Dermis microvascular lymphatic vessel endothelial cell (primary cell): ENCODE measurements at places on chromosomes 11 and 22. TPM values are rescaled to one million over a fixed set of nuclear protein-coding genes. Genes with fewer than 3 reads are reported as not detected.

DNA sequence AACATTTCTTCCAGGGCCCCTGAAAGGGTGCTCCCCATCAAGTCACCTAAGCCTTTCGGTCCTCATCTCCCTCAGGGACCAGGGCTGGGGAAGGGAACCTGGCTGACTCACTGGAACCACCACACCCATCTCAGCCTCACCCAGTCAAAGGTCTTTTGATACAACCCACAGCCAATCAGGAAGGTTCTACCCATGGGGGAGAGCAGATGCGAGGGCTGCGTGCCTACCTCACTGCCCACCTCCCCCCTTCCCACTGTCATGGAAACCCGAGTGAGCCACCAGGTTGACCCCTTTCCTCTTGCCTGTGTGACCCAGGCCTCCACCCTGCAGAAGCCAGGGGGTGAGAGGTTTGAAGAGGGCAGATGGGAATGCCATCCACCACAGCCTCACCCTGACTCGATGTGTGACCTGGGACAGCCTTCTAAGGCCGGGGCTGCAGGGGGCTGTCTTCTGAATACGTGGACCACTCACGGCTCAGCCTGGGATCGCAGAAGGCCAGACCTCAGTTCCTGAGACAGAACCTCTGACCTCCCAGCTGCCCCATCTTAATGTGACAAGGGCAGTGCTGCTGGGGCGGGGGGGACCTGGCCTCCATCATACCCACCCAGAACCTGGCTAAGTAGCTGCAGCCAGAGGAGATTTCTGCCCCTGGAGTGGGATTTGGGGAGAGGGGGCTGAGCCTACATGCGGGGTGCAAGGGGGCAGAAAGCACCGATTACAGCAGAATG is 2.7 kb downstream of the MDK start:
- no peak for DNase-seq

DNA sequence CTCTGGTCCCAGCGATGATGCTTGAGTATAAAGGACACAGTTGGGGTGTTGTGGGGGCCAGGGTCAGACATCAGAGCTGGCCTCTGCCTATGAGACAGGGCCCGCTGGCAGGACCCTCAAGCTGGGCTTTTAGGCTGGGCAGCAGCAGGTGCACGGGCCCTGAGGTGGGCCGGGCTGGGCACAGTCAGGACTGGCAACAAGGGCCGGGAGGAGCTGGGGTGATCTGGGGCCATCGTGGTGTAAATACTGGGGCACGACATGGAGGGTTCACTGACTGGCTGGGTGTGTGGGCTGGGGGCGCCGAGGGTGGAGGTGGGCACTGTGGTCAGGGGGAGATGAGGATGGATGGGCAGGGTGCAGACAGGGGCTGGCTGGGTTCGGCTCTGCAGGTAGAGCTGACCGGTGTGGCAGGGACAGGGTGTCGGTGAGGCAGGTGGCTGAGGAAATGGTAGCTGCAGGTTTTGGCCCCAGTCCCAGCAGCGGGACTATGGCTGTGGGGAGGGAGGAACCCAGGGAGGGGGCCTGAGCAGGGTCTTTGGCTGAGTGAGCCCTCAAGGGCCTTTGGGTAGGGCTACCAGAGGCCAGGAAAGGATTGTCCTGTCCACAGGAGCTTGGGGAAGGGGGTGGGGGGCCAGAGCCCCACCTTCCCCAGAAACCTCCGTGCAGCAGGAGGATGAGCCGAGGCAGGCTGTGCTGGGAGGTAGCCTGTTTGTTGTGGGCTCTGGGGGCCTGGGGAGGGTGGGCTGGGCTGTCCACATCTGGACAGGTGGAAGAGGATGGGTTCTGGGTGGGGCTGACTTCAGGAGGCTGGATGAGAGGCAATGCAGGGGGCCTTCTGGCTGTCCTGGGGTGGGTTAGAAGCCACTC is 81.4 kb downstream of the KCNQ1 start:
- DNase-seq, result no peak

DNA sequence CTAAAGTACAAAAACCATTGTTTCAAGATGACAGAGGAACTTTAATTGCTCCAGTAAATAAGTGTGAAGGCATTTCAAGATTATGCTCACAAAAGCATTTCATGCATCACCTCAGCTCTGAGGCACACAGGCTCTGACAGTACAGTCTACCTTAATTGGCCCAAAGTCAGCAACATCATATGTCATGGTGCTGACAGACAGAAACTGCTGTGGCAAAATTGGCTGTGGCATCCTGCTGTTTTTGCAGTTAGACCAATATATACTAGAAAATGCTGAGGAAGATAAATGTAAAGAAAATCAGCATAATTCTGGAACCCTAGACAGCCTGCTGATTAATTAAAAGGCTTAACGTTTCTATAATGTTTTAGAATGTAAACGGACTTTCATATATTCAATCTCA is 34.9 kb upstream of the PPP2R1B start:
- peak; percentile 14 for DNase-seq

DNA sequence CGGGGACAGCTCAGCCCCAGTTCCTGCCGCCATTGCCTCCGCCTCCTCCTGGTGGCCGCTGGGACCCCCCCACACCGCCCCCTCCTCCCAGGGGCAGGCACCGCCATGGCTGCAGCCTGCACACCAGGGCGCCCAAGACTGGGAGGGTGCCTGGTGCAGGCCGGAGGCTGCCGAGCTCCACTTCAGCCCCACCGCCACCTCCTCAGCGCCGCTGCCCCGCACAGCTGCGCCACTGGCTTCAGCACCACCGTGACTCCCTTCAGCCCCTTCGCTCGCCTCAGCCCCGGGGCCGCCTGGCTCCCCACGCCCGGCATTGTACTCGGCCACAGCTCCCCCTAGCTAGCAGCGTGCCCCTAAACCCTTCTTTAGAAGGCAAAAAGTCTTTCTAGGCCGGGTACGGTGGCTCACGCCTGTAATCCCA is 131.1 kb downstream of the CRYBB2 start:
- no peak for DNase-seq

DNA sequence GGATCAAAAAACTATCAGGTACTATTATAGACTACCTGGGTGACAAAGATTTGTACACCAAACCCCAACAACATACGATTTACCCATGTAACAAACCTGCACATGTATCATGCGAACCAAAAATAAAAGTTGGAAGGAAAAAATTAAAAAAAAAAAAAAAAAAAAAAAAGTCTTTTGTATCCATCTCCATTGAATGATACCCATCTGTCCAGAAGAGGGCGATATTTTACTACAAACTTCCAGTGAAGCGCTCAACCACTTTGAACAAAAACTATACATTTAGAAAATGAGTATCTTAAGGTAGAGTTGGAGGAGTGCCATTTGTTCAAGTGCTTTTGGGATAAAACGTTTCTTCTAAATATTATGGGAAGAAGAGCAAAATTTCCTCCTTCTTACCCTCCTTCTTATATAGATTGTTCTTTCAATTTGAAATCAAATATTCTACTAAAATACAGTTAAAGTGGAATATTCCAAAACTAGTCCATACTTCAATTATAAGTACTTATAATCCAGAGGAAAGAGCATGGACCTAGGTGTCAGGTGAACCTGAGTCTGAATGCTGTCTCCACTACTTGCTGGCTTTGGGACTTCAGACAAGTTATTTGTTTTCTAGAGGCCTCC is 23.3 kb downstream of the ARL14EP start:
- DNase-seq, result peak; percentile 65

DNA sequence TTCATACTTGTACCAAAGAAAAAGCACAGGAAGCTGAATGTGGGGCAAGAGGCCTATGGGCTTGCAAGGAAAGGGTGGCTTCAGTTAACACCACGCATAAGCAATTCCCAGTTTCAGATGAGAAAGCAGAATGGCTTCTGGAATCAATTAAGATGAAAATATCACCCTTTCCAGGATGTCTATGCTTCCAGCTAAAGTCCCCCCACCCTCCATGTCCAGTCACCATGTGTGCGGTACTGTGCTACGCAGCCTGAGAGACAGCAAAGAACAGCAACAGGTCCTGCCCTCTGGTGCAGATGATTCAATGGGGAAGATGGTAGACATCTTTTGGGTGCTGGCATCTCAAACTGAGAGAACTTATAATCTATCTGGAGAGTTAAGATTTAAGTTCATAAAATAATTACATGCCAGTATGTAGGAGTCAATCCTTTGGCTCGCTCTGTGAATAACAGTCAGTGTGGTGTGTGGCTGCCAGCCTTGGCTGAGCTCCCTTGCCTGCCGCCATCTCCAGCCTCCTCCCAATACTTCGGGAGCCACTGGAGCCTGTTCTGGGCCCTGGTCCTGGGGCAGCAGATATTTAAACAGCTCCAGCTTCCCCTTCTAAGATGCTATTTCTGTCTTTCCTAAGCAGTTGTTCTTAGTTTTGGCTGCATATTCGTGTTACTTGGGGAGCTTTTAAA is 44.5 kb downstream of the ME3 start:
- DNase-seq, result no peak

DNA sequence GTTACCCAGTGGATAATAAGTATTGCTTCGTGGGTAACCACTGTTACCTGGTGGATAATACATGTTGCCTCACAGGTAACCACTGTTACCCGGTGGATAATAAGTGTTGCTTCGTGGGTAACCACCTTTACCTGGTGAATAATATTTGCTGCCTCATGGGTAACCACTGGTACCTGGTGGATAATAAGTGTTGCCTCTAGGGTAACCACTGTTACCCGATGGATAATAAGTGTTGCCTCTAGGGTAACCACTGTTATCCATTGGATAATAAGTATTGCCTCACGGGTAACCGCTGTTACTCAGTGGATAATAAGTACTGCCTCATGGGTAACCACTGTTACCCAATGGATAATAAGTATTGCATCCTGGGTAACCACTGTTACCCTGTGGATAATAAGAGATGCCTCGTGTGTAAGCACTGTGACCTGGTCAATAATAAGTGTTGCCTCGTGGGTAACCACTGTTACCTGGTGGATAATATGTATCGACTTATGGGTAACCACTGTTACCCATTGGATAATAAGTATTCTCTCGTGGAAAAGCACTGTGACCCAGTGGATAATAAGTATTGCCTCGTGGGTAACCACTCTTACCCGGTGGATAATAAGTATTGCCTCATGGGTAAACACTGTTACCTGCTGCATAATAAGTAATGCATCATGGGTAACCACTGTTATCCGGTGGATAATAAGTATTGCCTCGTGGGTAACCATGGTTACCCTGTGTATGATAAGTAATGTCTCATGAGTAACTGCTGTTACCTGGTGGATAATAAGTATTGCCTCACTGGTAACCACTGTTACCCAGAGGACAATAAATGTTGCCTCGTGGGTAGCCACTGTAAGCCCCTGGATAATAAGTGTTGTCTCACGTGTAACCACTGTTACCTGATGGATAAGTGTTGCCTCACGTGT is 20.1 kb upstream of the NXPE4 start:
- no peak for DNase-seq

GRCh38 chr11:128595221-128595620 is 7.9 kb upstream of the ETS1 start:
- peak; percentile 89 for DNase-seq

DNA sequence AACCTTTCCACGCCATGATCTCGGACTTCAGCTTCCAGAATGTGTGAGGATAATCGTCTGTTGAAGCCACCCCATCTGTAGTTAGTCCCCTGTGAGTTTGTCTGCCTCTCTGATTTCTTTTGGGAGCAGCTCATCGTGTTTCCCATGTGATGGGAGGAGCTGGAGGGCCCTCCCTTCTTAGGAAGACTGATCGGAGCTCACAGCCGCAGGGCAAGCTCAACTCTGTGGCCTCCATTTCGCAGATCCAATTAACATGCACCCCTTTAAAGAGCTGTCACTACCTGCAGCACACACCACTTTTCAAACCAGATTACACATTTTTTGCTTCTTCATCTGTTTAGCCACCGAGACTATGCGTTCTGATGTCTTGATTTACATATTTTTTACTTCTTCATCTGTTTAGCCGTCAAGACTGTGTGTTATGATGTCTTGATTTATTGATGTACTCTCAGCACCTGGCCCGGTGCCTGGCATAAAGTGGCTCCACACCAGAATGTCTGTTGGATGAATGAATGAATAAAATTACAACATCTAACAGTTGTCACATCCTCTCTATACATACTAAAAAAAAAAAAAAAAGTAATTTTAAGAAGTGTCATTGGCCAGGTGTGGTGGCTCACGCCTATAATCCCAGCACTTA is 14.9 kb upstream of the PPFIA1 start:
- no peak for DNase-seq

DNA sequence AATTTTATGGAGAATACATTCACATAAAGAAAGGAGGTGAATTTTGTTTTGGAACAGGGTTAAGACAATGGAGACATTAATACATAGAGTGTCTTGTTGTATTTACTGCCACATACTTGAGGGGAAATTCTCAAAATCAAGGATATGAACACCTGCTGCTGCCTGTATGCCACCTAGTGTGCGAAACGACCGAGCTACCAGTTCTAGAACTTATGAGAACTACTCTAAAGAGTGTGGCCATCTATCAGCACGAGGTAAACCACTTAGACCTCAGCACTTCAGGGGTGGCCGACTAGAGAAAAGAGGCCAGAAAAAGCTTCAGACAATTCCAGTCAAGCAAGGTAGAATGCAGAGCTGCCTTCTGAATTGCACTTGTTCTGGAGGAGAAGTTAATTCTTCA is 1.5 kb upstream of the AGBL2 start:
- DNase-seq, result peak; percentile 3

DNA sequence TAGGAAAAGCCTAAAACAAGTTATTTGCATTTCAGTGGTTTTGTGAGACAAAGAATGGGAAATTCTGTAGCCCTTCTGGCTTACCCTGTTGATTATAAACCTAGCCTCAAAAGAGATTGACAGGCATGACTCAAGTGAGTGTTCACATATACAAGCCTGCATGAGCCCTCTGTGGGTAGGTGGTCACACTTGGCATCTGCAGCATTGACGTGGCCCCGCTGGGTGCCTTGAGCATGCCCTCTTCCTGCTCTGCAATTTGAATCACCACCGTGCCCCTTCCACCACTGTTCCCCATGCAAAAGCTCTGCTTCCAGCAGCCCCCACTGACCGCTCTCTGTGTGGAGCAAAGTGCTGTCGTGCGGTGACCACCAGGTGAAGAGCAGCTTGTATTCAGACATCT is 21.0 kb upstream of the ADSL start:
- DNase-seq, result no peak

- no peak for DNase-seq
Observed at GRCh38 chr11:130330101-130330684, 15.5 kb upstream of the ZBTB44 start.

DNA sequence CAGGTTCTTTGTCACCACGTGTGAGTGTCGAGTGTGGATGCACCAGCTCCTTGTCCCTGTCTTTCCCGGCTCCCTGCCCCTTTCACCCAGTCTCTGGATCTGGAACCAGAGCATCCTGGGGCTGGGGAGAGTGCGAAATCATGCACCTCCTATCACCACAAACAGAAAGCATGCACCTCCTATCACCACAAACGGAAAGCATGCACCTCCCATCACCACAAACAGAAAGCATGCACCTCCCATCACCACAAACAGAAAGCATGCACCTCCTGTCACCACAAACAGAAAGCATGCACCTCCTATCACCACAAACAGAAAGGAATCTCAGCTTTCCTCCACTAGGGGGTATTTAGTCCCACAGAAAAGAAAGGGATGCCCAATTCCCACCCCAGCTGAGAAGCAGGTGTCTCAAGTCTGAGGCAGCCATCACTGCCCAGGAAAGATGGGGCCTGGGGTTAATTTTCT is 5.9 kb upstream of the GLB1L3 start:
- DNase-seq, result no peak

Gene SHANK3
- total RNA-seq, result 7.8 and 19.7 TPM in 2 replicates

Gene NLRP14
- under 0.01 TPM in 2 replicates for total RNA-seq

Gene FOSL1
- total RNA-seq, result 2.1 and 3.8 TPM in 2 replicates

Gene MMP3
- total RNA-seq, result not detected in 2 replicates
